Tibial artery (tissue), 4 donors: ENCODE measurements at places on chromosomes 3 and 15.
A peak's percentile ranks its signal among the peaks of the same experiment; 100 is the strongest.

GRCh38 chr15:42984493-42985034 is 64.0 kb upstream of the TTBK2 start:
- no peak for DNase-seq

- DNase-seq, result no peak
Observed at GRCh38 chr3:175077216-175077615, 218.1 kb downstream of the NAALADL2 start.

GRCh38 chr15:90988296-90988695 is 6.0 kb downstream of the PRC1 start:
- DNase-seq, result no peak

DNA sequence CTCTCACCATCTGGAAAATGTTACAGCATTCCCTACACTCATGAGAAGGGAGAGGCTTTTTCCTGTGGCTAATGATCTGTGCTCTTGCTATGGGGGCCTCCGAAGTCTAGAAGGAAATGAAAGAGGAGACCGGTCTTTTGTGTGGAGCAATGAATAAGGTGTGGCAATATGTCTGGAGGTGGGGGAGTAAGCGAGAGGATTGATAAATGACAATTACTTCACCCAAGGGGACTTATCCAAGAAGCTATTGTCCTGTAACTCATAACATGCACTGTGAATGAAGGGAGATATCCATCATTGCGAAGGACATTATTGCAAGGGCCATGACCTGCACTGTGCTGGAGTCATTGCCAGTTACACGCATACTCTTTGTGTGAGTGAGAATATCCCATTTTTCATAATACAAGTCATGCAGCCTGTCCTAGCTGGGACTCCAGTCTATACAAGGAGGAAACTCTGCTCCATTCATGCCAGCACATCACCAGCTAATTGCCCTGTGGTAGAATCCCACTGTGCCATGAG is 37.7 kb upstream of the SYNPR start:
- DNase-seq, result no peak

- DNase-seq, result no peak
Observed at GRCh38 chr3:5022966-5023776, 43.9 kb downstream of the BHLHE40 start.

- DNase-seq, result no peak
Observed at GRCh38 chr3:133330065-133330464, 69.8 kb upstream of the BFSP2 start.

DNA sequence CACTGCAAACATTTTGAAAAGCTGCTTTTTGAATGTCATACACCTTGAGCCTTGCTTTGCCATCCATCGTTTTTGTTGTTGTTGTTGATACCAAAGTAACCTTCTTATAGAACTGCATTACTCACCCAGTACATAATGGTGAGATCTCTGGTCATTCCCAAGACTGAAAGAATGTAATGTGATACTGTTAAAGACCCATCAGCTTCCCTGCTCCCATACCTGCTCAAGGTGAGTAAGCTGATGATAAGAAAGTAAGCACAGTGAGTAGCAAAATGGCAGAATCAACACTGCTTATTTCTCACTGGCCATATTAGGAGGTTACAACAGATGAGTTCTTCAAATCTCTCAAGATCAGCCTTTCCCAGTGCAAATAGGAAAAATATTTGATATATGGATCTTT is 89.8 kb downstream of the CADPS start:
- DNase-seq, result no peak

DNA sequence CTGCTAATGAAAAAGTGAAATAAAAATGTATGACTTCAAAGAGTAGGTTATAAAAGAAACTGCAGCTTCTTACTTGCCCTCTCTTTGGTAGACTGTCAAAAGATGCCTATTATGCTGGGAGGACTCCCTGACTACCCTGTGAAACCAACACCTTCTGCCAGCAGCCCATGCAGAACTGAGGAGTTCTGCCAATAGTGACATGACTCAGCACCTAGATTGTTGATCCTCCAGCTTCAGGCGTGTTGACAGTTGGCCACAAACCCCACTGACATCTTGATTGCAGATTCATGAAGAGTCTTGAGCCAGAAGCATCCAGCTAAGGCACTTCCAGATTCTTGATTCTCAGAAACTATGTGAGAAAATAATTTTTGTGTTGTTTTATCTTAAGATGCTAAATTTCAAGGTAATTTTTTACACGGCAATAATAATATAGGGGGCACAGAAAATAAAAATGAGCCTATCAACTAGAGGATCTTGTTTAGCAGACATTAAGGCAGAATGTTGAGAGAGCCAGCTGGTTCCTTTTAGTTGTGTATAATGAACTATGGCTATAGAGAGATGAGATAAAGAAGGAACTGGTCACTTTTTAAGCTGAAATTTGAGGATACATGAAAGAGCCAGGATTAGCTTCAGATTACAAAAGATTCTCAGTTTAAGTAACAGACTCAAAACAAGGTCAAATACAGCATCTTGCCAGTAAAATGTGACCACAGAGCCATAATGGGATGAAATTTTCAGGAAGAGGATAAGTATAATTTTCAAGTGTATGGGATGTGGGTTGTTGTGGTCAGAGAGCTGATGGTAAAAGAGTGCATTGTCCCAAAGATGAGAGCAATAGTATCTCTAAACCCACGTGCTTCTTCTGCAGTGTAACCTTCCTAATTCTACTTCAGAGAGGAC is 588.7 kb upstream of the CBLB start:
- peak; percentile 77 for DNase-seq

DNA sequence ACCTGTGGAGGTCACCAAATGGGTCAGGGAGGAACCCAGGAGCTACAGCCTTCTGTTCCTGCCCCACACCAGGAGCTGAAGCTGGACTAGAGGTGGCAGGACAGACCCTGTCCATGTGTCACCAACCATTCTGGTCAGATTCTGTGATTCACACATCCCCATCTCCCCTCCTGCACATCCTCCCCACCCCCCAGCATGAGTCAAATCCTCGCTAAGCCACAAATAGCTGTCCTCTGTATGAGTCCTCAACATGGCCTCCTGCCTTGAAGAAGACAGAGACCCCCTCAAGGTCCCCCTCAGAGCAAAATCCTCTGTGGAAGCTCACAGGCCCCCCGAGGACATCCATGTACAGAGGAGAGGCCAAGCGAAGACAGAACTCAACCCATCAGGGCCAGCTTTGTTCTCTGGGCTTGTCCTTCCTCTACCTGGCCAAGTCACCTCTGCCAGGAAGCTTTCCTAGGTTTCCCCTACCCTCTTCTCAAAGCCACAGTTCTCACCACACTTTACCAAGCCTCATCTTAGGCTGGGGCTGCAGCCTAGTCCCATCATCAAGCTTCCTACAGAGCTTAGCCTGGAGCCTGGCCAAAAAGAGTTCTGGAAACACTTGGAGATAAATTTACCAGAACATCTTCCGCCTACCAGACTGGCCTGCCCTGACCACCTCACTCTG is 17.1 kb downstream of the CACNA2D2 start:
- DNase-seq, result no peak

- DNase-seq, result no peak
Observed at GRCh38 chr15:100759106-100759505, 120.5 kb upstream of the ALDH1A3 start.

DNA sequence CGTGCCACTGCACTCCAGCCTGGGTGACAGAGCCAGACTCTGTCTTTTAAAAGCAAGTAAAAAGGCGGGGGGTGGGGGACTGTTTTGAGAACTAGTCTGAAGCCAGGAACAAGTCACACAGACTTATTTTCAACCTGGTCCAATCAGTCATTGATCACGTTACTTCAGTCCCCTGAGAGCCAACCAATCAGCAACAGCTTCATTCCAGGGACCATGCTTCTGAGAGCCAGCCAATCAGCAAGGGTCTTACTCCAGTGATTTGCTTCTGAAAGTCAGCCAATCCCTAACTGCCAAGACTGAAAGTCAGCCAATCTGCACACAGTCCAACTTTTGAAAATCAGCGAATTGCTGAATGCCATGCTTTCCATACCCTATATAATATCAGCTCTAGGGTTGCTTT is 48.6 kb upstream of the C15orf39 start:
- DNase-seq, result no peak

- no peak for DNase-seq
Observed at GRCh38 chr3:152474585-152474984, 205.9 kb downstream of the MBNL1 start.

DNA sequence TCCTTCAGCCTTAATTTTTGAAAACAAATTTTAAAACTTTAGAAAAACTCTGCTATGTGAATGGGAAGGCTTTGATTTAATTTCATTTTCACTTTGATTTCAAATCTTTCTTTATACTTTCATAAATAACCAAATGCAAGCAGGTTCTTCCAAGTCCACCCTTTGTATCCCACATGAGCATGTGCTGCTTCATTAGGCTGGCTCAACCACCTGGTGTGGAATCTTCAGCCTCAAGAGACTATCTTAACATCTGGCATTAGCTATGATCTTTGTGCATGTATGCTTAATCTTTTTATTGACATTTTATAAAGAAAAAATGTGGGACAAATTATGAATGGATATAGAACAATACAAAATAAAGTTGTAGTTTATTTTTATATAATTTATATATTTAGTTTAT is 81.8 kb upstream of the MLF1 start:
- DNase-seq, result no peak

DNA sequence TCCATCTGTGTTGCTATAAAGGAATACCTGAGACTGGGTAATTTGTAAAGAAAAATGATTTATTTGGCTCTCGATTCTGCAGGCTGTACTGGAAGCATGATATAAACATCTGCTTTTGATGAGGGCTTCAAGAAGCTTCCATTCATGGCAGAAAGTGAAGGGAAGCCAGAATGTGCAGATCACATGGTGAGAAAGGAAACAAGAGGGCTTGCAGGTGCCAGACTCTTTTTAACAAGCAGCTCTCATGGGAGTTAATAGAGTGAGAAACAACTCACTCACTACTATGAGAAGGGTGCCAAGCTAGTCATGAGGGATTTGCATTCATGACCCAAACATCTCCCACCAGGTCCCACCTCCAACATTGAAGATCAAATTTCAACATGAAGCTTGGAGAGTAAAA is 247.2 kb downstream of the ZIC4 start:
- DNase-seq, result no peak

- no peak for DNase-seq
Observed at GRCh38 chr3:124118397-124118796, 126.5 kb upstream of the ROPN1 start.

DNA sequence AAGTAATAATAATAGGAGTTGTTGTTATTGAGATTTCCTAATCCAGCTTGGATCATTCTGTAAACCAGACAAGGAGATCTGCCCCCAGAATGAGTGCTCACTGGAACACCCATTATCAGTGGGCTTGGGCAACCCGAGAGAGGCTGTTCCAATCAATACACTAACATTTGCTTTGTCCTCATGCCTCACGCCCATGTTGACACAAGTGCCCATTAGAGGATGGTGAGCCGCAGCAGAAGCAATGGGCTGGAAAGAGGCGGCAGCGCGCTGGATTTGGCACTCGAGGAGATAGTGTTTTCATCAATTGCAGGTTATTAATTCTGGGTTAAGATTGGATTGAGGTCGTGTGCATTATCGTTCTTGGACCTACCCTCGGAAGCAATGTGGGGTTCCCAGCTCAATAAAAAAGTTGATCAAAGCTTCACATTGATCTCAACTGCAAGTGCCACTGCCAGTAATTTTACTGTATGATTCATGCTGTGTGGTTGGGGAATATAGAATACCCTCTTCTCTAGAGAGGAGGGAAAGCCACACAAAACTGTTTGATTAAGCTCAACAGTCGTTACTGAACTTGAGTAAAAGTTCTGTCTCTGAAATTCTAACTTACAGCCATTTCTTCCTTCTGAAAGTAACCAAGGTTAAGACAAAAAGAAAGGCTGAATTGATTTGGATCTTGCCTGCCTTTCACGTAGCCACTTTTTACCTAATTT is 15.7 kb downstream of the LYZL4 start:
- DNase-seq, result no peak

- DNase-seq, result no peak
Observed at GRCh38 chr3:182436547-182436946, 356.8 kb upstream of the ATP11B start.

DNA sequence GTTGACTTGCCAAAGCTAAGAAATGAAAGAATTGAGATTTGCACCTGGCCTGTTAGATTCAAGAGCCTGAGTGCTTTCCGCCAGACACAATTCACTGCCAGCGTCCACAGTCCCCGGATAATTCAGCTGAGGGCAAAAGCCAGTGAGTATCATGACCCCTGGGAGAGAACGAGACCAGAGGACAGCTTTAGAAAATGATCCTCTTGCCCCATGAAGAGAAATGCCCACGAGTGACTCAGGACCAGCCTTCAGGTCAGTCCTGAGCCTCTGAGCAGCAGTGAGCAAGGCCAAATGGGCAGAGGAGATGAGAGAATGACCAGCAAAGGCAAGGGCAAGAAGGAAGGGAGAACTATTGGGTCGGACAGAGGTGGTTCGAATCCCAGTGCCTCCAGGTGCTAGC is 273.5 kb downstream of the FAM43A start:
- no peak for DNase-seq

DNA sequence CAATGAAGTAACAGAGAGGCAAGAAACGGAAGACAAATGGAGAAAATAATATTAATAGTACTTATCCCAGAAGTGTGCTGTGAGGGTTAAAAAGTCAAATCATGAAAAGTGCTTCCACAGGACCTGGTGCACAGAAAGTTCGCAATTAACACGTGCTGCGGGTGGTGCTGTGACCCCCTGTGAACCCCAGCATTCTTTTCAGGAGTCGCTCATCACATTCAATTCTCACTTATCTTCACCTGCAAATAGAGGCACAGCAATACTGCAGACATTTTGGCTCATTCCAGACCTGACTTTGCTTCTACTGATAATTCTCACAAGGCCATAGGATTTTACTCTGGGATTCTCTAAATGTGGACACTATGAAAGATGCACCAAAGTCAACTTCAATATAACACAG is 584.4 kb downstream of the GRM7 start:
- no peak for DNase-seq

GRCh38 chr15:39685999-39686613 is 96.5 kb downstream of the FSIP1 start:
- DNase-seq, result peak; percentile 20

GRCh38 chr3:61896251-61896650 is 334.9 kb downstream of the PTPRG start:
- DNase-seq, result no peak

DNA sequence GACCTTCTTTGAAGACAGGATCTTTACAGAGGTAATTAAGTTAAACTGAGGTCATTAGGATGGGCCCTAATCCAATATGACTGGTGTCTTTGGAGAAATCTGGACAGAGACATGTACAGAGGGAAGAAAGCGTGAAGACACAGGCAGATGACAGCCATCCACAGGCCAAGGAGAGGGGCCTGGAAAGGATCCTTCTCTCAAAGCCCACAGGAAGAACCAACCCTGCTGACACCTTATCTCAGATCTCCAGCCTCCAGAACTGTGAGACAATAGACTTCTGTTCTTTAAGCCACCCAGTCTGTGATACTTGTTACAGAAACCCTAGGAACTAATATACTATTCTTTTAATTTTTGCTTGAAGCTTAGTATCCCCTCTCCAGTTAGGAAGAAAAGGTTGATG is 74.2 kb downstream of the WDR76 start:
- no peak for DNase-seq

GRCh38 chr3:172305974-172306373 is 142.3 kb downstream of the GHSR start:
- no peak for DNase-seq

GRCh38 chr3:59142556-59142955 is 92.7 kb upstream of the CFAP20DC start:
- DNase-seq, result no peak
